ENCODE measurements at places on chromosomes 3 and 15.

DNA sequence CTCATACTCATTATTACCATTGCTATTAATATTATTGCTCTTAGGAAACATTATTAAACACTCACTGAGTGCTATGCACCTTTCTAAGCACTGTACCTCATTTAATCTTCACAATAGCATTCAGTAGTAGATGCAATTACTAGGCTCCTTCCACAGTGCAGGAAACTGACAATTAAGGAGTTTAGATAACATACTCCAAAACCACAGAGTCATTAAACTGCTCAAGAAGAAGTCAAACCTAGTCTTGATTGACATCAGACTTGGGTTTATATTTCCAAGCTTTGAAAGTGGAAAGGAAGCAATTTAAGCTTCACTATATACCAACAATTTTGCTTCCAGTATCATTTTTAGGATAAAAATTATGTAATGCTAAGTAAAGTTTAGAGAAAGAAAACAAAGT, 490.1 kb upstream of the ARRDC4 start:
- DNase-seq, result no peak

DNA sequence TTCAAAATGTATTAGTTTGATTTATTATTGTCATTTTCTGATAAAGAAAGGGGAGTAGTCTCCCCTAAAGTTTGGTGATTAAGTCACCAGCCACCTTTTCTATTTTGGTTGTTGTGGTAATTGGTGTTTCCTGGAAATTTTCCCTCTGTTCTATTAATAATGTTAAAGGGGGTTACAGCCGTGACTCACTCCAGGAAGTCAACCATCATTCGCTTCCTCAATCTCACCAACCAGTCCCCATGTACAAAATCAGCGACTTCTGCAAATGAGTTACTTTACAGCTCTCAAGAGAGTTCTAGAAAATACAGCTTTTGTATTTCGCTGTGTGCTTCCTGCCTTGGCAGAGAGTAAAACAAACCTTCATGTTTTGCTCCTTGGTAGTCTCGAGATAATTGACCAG, 285.1 kb downstream of the LPP start:
- DNase-seq, result no peak

GRCh38 chr3:52182196-52182595, 15.8 kb upstream of the ALAS1 start:
- DNase-seq, result no peak

- DNase-seq, result no peak
Observed at GRCh38 chr3:4548356-4548755, 55.2 kb downstream of the ITPR1 start.

DNA sequence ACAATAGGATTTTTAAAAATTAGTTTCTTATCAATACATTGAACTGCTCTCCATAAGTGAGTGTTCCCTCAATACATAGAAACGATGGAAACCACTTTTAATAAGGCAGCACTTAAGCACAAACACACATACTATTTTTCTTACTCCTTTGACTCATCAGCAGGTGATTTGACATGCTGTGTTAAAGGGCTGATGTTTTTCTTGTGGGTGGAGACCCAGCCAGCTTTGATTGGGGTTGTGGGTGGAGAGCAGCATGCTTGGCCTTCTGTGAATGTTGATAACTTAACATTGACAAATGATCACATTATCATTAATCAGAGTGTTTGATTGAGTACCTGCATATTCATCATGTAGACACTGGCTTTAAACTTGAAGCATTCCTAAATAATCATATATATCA, 223.0 kb upstream of the DPH6 start:
- DNase-seq, result no peak

DNA sequence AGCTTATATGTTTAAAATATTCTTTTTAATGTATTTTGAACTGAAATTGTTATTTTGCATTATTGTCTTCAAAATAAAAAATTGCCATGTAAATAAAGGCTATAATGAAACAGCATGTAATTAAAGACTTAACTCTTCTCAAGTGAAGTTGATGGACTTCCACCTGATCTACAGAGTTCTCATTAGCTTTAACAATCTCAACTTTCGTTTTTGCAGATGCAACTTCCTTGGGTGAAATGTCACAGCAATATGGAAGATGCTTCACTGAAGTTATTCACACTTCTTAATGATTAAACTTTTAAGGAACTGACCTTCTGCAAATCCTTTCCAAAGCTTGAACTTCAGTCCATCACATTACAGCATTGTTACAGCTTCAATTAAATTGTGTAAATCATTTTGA, 63.6 kb downstream of the OSTN start:
- no peak for DNase-seq

Data from A549 (cell line).